Stimulated activated CD4-positive, alpha-beta T cell treated with anti-CD3 and anti-CD28 coated beads, Interleukin-4, amount 100 ng/mL, for 48 hours (primary cell): ENCODE measurements at places on chromosomes 3 and 15.

DNA sequence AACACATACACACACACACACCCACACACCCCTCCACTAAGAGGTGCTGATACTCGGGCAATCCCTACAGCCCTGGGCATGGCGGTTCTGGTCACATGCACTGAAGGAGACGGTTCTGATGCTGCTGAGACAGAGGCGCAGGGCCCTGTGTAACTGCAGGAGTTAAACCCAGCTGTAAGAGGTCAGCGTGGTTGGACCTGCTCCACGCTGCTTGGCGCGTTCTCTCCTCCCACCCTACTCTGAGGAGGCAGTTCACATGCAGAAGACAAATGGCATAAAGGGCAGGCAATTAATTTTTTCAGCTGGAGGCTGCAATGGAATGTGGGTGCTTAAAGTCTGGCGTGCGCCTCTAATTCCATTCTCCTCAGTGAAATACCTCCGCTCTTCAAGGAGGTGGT is 35.2 kb downstream of the GRK7 start:
- no peak for DNase-seq

DNA sequence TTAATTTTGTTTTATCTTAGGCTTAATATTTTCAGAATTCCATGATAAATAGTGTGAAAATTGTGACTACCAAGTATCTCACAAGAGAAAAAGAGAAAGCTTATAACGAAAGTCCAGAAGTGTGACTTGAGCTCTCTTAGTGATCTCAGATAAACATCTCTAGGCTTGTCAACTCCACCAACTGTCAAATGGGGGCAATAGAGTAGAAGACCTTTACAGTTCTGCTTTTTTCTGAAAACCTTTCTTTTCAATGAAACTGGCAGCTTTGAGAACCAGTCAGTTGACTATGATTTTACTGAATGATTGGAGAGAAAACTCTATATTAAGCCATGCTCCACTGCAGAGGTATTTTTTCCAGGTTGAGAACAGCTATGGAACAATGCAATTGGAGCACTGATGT is 119.2 kb upstream of the TP63 start:
- DNase-seq: no peak

DNA sequence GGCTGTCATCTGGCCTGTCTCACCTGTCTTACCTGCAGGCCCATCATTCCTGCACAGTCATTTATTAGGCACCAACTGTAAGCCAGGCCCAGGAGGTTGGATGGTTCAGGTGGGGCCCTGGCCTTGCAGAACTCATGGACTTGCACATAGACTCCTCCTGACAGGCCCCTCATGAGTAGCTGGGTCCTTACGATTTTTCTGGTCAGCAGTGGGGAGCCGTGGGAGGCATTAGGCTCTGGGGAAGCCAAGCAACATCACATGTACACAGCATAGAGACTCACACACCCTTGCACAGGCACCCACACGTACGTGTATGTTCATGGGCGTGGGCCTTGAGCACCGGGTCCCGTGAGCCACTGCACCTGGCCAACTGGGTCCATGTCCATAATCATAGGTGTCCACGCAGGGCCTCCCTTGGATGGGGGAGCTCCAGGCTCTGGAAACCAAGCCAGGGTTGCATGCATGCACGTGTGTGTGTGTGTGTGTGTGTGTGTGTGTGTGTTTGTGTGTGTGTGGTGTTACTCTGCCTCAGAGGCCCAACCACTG is 20.3 kb downstream of the CISH start:
- no peak for DNase-seq

DNA sequence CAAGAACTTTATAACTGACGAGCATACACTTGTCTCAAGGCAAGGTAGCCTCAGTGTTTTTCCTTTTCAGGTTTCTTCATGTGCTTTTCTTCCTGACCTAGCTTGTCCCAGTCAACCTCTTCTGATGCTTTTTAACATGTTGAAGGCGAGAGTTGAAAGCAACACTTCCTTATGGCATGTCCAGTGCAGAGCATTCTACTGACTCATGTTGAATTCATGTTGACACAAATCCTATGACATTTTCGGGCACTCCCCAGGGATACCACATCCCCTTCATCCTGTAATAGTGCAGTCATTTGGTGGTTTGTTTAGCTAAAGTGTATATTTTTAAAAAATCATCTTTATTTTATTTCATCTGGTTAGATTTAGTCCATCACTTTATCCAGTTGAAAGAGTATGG is 75.9 kb upstream of the CBLB start:
- DNase-seq: no peak

- DNase-seq: no peak
Observed at GRCh38 chr15:37040072-37040742, 60.1 kb downstream of the MEIS2 start.
